Renal cortex interstitium (tissue), 15 donors: ENCODE measurements at places on chromosomes 2 and 18. TPM values are rescaled to one million over a fixed set of nuclear protein-coding genes. Genes with fewer than 3 reads are reported as not detected.

Gene CCDC85A
- 2.0 TPM for polyA plus RNA-seq

Gene KHK
- polyA plus RNA-seq, result 58.5 TPM

Gene IL1A
- 0.09 TPM for polyA plus RNA-seq

GRCh38 chr2:224145751-224146355 lies 106.8 kb upstream of the SERPINE2 start:
- no peak for DNase-seq

DNA sequence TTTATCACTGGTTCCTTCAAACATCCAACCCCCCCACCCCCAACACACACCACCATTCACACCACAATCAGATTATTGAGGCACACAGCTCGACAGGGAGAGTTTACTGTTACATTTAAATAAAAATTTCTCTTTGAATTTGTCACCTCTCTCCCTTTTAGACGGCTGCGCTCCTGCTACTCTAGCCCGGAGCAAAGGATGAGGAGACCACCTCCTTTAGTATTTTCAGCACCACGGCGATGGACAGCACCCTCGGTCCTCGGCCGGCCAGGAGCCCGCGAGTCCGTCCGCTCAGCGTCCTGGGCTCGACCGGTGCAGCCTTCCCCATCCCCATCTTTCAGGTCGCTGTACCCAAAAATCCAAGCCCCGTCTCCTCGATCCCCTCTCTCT lies 892 bp downstream of the CELF4 start:
- DNase-seq, result peak; percentile 78

DNA sequence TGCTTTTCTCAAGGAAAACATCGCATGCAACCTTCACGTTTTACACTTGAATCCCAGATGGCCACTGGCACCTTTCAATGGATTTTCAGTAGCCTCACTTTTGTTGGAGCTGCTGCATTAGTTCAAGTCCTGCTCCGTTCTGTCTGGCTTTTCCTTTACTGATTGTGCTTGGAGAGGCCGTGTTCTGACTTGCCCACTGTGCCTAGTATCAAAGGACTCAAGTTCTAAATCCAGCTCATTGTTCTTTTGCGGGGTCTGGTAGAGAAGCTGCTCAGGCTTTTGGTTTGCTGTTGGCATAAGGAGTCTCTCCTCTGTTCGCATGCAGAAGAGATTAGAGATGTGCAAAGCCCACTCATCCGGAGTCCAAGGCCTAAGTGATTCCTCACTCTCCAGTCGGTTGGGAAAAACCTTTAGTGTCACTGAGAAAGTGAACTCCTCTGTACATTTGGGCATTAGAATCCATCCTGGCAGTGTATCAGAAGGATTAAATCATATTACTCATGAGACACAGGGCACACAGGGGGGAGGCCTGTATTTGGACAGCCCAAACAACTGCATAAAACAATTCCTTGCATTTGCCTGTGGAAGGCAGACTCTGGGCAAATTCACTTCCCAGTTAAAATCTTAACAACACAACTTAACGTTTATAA lies 69.7 kb downstream of the NCK2 start:
- no peak for DNase-seq
